Anterior cingulate cortex (tissue), 58 donors: ENCODE measurements at places on chromosomes 12 and 14.

- no peak for DNase-seq
Measured at GRCh38 chr14:94332063-94332583, 9.0 kb upstream of the SERPINA6 start.

- peak; percentile 94 for DNase-seq
Measured at GRCh38 chr12:132144115-132144809, at the start of the genes DDX51 and NOC4L. Gene DDX51 (minus strand): TSS chr12:132144319. CDS start chr12:132144296, 23 bp downstream. Gene NOC4L (plus strand): TSS chr12:132144457. CDS start chr12:132144489, 32 bp downstream.

GRCh38 chr14:94239406-94239805, 53.7 kb downstream of the SERPINA10 start:
- no peak for DNase-seq

- DNase-seq = no peak
Measured at GRCh38 chr12:93622485-93622884, 50.0 kb downstream of the SOCS2 start.
